Peyer's patch (tissue), 4 donors: ENCODE measurements at places on chromosomes 12 and 14. TPM values are rescaled to one million over a fixed set of nuclear protein-coding genes. Genes with fewer than 3 reads are reported as not detected.

The C14orf180 gene
- total RNA-seq = not detected

The ZNF26 gene
- total RNA-seq = 19.8 TPM

The PLA2G1B gene
- not detected for total RNA-seq

The KRT5 gene
- 9.9 TPM for total RNA-seq

The NPFF gene
- not detected for total RNA-seq

The DDN gene
- not detected for total RNA-seq

The E2F7 gene
- 17.3 TPM for total RNA-seq

- no peaks in the 10 kb centered on the region for H3K4me1 ChIP-seq
- no peak for DNase-seq
- no peak overlapping the region for H3K27ac ChIP-seq
Measured at GRCh38 chr14:102717276-102717675, 60.0 kb upstream of the TRAF3 start.

GRCh38 chr12:6551496-6552139, 4.2 kb downstream of the IFFO1 start:
- no peak for DNase-seq
- no peaks in the 10 kb centered on the region for H3K4me1 ChIP-seq
- H3K27me3 ChIP-seq = no peaks in the 10 kb centered on the region

DNA sequence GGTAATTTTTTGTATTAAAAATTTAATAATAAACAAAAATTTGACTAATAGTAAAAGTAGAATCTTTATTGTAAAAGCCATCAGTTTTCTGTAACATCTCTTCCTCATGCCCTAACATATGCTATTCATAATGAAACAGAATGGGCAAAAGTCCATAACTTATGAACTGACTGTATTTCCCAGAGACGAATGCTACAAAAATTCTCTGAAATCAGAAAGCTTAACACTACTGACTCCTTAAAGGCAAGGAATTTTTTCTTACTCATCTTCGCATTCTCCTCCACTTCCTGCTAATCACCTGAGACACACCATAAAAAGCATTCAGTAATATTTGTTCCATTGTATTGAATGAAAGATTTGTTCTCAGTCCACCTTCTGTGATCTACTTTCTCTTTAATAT, 17.6 kb downstream of the MON2 start:
- H3K36me3 ChIP-seq = no peaks in the 10 kb centered on the region
- no peaks in the 10 kb centered on the region for H3K4me1 ChIP-seq
- no peak for DNase-seq
- no peaks in the 10 kb centered on the region for H3K27me3 ChIP-seq
- H3K4me3 ChIP-seq = no peak overlapping the region

DNA sequence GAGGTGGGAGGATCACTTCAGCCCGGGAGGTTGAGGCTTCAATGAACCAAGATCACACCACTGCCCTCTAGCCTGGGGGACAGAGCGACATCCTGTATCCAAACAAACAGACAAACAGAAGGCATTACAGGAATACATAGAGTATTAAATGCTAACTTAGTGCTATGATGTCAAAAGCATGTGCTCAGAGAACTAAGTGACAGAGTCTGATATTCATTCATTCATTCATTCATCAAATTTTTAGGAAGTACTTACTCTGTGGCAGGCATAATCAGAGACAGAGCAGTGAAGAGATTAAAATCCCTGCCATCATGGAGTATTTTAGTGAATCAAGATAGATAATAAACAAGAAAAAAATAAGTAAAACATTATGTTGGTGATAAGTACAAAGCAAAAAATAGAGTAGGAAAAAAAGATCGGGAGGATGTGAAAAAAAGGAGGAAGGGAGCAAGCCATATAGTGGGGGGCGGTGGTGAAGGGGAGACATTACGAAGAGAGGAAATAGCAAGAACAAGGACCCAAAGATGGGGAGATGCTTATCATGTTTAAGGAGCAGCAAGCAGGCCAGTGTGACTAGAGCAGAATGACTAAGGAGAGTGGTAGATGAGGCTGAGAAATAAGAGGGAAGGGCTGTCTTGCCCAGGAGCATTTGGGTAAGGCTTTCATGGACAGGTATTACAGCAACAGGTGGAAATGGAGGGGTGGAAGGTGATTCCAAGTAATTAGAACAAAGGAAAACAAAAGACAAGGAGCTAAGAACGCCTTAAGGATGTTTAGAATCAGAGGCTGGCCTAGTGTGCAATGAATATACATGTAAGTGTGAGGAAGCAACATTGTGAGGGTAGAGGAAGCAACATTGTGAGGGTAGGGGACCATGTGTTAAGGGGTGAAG, 2.8 kb downstream of the MAP4K5 start:
- H3K4me1 ChIP-seq = no peaks in the 10 kb centered on the region
- no peaks in the 10 kb centered on the region for H3K36me3 ChIP-seq
- DNase-seq = no peak
- no peak overlapping the region for H3K27ac ChIP-seq
- H3K27me3 ChIP-seq = no peaks in the 10 kb centered on the region

- no peaks in the 10 kb centered on the region for H3K4me1 ChIP-seq
- DNase-seq = no peak
- no peaks in the 10 kb centered on the region for H3K27me3 ChIP-seq
- no peaks in the 10 kb centered on the region for H3K36me3 ChIP-seq
- no peak overlapping the region for H3K4me3 ChIP-seq
Measured at GRCh38 chr12:3841783-3842182, 31.4 kb downstream of the PARP11 start.

DNA sequence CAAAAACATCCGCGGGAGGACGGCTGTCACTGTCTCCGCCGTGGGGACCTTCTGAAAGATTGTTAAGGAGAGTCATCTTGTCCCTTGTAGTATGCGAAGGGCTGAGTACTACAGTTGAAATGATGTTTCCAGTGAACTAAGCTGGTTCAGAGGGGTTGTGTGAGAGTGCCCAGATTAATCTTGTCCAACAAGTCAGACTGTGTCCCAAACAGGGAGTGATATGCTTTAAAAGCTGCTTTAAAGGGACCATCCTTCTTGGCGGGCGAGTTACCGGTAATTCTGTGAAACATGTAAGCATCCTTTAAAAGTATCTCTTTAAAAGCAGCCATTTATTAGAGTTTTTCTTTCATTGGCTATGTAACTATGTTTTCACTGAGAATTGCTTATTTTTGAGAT, 1.1 kb downstream of the WDR20 start:
- no peaks in the 10 kb centered on the region for H3K36me3 ChIP-seq
- peak overlapping the region; percentile 79 for H3K27ac ChIP-seq
- peak overlapping the region; percentile 78 for H3K4me3 ChIP-seq

GRCh38 chr12:11813438-11813813, 164.0 kb downstream of the ETV6 start:
- peak overlapping the region; percentile 60 for H3K27ac ChIP-seq
- no peak for DNase-seq
- no peaks in the 10 kb centered on the region for H3K27me3 ChIP-seq
- H3K4me1 ChIP-seq = peaks cover 3% of the 10 kb centered on the region

DNA sequence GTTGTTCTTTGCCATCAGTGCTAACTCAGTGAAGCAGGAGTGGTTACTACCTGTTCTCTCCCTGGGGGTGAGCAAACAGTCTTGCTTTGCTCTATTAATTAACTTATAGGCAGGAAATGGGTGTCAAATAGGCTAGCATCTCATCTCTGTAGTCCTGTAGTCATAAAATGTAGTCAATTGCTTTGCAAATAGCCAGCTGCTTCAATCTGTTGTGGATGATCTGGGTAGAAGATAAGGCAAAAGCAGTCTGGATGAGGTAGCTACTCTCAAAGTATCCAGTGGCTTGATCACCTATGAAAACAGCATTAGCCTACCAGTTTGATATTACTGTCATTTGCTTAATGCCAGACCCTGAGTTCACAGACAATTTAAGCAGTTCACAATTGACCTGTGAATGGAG, 369.0 kb upstream of the TMTC1 start:
- H3K27ac ChIP-seq = no peak overlapping the region
- H3K4me1 ChIP-seq = no peaks in the 10 kb centered on the region
- no peak for DNase-seq
- no peaks in the 10 kb centered on the region for H3K27me3 ChIP-seq
- H3K36me3 ChIP-seq = no peaks in the 10 kb centered on the region

- no peak overlapping the region for H3K27ac ChIP-seq
- H3K4me3 ChIP-seq = no peak overlapping the region
- H3K36me3 ChIP-seq = no peaks in the 10 kb centered on the region
- no peaks in the 10 kb centered on the region for H3K4me1 ChIP-seq
Measured at GRCh38 chr12:22994316-22994675, 369.3 kb downstream of the ETNK1 start.

GRCh38 chr14:100031506-100032281, 33.5 kb upstream of the EVL start:
- DNase-seq = no peak
- H3K27me3 ChIP-seq = no peaks in the 10 kb centered on the region
- no peaks in the 10 kb centered on the region for H3K4me1 ChIP-seq
- H3K36me3 ChIP-seq = no peaks in the 10 kb centered on the region

DNA sequence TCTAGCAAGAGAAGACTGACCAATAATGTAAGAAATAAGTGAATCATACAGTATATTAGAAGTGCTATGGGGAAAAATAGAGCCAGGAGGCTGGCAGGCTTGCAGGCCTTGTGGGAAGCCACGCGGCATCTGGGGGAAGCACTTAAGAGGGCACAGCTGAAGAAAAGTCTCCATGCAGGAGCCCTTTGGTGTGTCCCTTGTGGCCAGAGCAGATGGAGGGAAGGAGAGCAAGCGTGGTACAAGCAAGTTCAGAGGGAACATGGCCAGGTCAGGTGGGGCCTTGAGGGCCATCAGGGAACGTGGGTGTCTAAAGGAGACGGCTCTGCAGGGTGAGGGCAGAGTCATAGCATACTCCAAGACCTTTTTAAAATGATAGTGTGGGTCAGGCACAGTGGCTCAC, 51.7 kb downstream of the LRRC74A start:
- no peak overlapping the region for H3K4me3 ChIP-seq
- no peaks in the 10 kb centered on the region for H3K4me1 ChIP-seq
- H3K36me3 ChIP-seq = no peaks in the 10 kb centered on the region
- H3K27ac ChIP-seq = no peak overlapping the region
- H3K27me3 ChIP-seq = no peaks in the 10 kb centered on the region
- no peak for DNase-seq

DNA sequence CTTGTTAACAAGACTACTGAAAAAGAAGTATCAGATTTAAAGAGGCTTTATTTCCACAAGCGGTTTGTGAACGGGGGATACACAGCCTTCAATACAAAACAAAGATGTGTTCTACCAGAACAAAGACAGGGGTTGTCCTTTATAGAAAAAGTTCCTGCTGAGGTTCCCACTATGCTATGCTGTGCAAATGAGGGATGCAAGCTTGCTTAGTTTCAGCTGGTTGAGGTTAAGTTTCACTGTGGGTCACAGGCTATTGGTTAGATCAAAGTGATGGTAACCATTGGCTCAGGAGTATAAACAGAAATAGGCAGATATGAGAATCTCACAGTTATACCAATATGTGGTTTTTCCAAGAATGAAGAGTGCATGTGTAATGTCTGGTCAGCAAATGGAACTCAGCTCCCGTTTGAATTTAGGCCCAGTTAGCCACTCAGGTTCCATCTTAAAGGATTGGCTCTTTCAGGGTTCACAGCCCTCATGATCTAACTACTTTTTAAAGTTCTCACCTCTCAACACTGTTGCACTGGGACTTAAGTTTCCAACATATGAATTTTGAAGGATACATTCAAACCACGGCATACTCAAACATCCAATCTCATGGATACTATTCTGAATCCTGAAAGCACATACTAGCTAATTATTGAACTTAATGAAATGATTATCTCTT, 215.4 kb upstream of the DCN start:
- no peaks in the 10 kb centered on the region for H3K27me3 ChIP-seq
- H3K4me1 ChIP-seq = no peaks in the 10 kb centered on the region
- no peak for DNase-seq
- H3K36me3 ChIP-seq = no peaks in the 10 kb centered on the region
- H3K27ac ChIP-seq = no peak overlapping the region

DNA sequence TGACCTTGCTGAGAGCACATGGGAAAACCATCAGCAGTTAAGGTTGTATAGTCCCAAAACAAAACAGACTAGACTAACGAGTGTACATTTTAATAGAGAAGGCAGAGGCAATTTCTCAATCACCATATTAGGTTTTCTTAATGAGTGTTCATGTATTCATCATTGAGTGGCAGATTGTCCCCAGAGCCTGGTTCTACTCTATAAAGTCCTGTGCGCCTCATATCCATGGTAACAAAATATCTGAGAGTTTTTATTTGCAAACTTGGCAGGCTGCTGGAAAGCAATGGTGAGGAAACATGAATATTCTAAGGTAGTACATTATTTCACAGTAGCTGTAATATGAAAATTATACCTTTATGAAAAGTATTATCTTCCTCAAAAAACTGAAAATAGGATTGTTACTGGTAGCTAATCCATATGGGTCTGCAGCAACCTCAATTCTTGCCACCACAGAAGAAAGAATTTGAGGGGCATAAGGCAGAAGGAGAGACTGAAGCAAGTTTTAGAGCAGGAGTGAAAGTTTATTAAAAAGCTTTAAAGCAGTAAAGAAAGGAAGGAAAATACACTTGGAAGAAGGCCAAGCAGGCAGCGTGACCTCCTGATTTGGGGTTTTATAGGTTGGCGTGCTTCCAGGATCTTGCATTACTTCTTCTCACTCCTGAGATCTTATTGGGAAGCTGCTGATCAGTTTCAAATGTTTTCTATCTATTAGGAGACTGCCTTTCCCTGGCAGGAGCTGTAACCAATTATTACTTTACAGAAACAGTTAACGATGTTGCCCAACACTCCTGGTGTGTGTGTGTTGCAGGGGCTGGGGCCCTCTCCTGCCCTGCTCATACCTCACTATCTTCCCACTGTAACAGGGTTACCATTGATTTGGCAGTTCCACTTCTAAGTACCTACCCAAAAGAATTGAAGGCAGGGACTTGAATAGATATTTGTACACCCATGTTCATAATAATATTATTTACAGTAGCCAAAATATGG, 154.0 kb upstream of the NUDT4 start:
- no peak overlapping the region for H3K4me3 ChIP-seq
- H3K36me3 ChIP-seq = no peaks in the 10 kb centered on the region
- no peaks in the 10 kb centered on the region for H3K27me3 ChIP-seq
- no peak for DNase-seq
- H3K27ac ChIP-seq = no peak overlapping the region
- no peaks in the 10 kb centered on the region for H3K4me1 ChIP-seq

GRCh38 chr12:69120354-69120753, 119.0 kb upstream of the CPSF6 start:
- H3K36me3 ChIP-seq = no peaks in the 10 kb centered on the region
- no peaks in the 10 kb centered on the region for H3K27me3 ChIP-seq
- H3K4me3 ChIP-seq = no peak overlapping the region
- peaks cover 8% of the 10 kb centered on the region for H3K4me1 ChIP-seq
